NCI-H524 treated with DMSO at 0.1 percent for 48 hours (cell line): ENCODE measurements at places on chromosomes 5 and 9.

- peak; percentile 2 for DNase-seq
Measured at GRCh38 chr5:94181895-94182294, 436.5 kb downstream of the KIAA0825 start.

DNA sequence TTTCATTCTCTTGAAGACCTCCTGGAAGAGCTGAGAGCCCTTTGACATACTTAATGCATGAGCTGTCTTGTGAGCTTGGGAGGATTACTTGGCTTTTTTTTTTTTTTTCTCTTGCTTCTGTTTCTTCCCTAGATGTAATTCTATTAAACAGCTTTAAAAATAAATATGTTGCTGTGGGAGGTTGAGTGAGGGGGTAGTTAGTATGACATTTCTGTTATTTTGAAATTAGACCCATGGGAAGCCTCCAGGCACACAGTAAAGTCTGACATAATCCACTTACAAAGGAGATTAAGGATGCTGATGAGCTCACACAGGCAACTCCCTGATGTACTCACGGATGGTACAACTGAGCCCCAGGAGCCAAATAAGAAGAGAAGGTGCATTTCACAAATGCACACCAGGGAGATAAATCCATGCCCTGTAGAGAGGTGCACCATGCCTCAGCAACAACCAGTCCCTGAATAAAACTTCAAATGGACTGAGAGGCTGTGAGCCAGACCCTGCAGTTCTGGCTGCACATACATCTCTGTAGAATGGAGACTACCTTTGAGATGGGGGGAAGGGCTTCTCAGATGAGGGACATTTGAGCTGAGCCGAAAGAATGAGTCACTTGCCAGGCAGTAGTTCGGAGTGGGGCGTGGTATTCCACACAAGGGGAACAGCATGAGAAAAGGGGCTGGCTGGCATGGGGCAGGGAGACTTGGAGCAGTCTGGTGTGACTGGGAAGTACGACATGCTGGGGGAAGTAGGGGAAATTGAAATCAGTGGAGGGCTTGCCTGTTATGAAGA is 68.7 kb downstream of the ACTL7B start:
- peak; percentile 82 for DNase-seq

- no peak for DNase-seq
Measured at GRCh38 chr5:108074626-108075025, 307.3 kb downstream of the FBXL17 start.

- DNase-seq: no peak
Measured at GRCh38 chr9:5543875-5544702, 33.8 kb downstream of the PDCD1LG2 start.

DNA sequence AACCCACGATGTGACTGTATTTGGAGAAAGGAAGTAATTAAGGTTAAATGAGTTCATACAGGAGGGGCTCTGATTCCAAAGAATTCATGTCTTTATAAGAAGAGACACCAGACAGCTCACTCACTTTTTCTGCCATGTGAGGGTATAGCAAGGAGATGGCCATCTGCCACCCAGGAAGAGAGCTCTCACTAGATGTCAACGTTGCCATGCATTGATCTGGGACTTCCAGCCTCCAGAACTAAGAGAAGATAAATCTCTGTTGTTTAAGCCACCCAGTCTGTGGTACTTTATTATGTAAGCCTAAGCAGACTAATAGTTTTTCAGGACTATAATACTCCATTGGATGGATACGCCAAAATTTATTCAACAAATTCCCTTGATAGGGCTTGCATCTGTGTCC is 89.8 kb upstream of the RAD23B start:
- DNase-seq: peak; percentile 4

DNA sequence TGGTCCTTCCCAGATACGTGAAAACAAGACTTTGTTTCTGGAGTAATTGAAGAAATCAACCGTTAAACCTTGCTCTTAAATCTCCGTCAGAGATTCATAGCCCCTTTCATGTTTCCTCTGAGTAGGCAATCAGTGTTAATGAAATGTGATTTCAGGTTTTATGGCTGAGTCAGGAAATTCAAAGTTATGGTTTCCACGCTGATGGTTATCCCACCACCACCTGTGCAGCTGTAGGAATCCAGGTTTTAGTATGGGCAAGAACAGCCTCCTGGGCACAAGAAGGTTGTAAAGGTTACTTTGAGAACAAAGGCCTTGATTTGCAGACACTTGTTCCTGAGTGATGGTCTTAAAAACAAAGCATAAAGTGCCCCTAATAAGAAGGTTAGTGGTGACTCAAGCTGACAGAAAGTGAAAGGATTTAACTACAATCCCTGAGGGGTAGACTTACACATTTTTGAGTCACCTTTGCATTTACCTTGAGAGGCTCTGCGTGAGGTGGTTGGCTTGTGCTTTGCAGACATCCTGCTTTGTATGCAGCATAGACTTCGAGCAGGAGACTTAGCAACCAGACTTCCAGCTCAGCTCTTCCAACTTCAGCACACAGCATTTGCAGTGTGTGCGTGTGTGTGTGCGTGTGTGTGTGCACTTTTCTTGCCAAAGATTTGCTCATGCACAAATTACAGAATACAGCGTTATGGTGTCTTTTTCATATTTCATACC is 159.6 kb downstream of the TLE4 start:
- DNase-seq: no peak

GRCh38 chr5:93580927-93581445 is at the start of gene NR2F1-AS1:
TSS of gene NR2F1-AS1 (minus strand) at chr5:93581219.
- no peak for DNase-seq

- DNase-seq: no peak
Measured at GRCh38 chr5:90503596-90503995, 25.8 kb downstream of the LYSMD3 start.

DNA sequence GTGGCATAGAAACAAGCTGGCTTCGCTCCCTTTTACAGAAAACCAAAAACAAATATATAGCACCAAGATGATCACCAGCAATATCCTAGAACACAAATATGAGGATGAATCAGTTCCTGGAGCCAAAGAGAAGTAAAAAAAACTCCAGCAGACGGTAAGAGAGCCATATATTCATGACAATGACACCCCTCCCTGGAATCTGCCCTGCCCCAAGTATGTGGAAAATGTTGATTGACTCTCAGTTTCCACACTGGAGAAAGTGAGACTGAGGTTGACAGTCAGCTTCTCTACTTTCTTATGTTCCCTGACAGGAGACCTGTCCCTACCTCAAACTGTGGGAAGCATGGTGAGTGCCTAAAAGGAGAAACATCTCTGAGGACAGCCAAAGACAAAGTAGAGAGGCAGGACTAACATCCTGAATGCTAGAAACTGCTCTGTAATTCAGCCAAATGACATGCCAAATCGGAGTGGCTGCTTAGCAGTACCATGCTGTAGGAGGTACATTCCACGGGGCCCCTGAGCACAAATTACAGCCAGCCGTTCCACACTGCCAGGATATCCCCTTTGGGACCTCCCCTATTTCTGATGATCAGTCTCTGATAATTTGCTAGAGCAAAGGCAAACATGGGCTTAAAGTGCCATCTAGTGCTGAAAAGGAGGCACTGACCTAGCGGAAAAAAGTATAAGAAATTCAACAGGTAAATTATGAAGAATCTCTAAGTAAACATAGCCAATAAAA is 424.0 kb upstream of the RGMB start:
- DNase-seq: no peak

DNA sequence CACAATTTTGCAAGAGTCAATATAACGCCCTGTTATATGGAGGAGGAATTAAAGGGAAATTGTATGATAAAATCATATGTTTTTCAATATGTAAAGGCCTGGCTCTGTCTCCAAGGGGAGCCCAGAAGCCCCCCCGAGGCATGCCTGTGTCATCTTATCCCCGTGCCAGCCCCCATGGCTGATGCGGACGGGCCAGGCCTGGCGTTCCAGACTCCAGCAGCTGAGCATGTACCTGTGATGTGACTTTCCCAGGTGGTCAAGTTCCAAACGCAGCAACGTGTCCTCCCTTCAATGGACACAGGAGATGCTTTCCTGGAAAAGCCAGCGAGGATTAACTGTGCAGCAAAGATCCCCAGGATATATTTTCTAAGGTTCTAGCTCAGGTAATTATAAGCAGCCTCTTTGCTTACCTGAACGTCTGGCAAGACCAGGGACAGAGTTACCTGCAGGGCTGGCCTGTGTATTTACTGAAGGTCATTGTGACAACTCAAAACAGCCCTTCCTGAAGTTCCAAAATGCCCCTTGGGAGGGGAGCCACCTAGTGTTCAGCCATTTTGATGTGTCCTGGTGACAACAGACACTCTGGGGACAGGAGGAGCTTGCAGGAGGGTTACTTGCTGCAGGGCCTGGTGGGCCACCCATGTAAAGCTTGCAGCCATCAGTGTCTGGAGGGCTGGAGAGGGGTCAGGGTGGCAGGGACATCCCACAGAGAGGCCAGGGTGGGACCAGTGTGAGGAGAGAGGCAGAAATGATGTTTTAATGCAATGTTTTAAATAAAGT is 53.3 kb upstream of the RNU6ATAC start:
- no peak for DNase-seq

DNA sequence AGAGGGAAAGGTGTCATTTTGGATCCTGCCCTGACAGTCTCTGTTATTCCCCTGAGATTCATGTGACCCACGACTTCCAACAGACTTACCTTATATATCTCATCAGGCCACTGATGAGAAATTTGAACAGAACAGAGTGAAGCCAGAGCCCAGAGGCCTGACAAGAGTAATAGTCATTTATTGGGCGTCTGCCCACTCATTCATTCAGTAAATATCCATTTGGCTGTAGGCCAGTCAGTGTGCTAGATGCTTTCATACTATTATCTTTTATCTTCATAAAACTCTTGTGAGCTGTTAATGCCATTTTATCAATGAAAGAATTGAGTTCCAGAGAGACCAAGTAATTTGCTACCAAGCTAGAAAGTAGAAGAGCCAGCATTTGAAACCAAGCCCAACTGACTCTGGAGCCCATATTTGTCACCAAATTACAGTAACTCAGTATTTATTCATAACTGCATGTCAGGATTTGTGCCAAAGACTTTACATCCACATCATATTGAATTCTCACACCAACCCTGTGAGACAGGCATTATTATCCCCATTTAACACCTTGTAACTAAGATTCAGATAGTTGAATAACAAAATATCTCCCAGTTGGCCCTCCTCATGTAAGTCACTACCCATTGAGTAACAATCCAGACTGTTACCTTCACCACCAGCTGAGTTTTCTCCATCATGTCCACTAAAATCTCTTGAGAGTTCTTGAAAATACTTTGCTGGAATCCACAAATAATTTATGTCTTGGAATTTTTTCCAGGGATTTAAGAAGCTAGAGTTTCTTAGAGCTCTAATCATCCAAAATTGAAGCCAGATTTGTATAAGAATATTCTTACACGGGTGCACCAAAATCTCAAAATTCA is 2.5 kb downstream of the PTPDC1 start:
- no peak for DNase-seq

DNA sequence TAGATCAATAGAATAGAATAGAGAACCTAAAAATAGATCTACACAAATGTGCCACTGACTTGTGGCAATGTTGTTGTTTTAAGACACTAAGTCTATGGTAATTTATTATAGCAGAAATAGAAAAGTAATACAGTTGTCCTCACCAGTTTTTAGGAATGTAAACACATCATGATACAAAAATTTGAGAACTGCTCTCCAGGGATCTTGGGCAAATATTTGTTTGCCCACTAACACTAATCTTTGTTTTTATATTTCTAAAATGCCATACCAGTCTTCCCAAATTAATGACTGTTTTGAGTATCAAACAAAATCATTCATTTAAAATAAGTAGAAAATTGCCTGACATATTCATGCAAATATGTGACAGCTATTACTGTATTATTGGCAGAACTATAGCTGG is 297.6 kb downstream of the BRINP1 start:
- no peak for DNase-seq

DNA sequence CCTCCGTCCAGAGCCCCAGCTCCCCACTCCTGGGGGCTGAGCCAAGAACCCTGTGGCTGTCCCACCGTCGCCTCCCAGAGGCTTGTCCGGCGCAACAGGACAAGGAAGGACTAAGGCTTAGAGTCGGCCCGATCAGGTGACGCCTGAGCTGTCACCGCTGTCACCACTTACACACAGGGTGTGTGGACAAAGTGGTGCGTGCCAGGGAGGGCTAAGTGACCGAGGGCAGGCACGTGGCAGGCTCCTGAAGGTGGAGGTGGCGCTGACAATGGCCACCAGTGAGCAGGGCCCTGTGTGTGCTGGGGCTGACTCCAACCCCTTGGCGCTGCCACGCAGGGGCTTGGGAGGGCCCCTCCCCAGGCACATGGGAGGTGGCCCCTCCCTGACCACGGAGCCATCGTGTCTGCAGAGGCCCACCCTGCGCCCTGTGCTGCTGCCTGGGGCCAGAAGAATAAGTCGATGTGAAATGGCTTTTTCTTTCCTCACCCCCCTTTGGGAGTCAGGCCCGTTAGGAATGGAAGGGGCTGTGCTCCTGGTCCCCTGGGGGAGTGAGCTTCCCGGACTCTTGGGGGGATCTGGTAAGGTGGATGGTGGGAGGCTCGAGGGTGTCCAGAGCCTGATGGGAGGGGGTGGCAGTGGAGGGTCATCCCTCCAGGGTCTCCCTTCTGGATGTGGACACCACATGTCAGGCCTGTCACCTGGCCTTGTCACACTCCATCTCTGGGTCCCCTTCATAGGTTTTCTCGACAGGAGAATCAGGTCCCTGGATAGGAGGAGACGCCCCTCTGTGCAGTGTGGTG is 2.6 kb upstream of the GPSM1 start:
- DNase-seq: no peak

GRCh38 chr9:76655971-76656370 is 108.3 kb upstream of the PCA3 start:
- no peak for DNase-seq

DNA sequence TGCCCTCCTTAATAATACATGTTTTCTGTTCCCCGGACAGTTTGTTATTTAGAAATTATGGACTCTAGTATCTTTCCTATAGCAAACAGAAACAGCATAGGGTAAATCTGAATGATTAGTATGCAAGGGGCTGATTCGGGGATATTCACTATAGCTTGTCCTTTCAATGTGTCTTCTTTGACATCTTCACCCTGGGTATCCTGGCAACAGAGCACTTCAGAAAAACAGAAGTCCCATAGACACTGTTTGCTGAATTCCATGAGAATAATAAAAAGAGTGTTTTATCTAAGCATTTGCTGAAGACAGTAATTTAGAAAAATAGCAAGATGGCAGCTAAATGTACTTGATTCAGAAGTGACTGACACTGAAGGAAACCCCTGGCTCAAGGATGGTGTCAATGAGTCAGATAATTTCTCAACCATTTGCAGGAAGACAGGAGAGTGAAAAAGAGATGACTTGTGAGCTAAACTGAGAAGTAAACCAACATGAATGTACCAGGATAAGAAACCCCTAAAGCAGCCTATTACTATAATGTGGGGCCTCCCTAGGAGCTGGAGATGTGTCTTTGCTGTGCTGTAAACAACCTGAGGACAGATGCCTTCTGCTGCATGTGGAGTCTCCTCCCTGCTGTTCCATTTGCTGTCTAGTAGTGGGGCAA is 246.2 kb downstream of the MAN2A1 start:
- DNase-seq: no peak

DNA sequence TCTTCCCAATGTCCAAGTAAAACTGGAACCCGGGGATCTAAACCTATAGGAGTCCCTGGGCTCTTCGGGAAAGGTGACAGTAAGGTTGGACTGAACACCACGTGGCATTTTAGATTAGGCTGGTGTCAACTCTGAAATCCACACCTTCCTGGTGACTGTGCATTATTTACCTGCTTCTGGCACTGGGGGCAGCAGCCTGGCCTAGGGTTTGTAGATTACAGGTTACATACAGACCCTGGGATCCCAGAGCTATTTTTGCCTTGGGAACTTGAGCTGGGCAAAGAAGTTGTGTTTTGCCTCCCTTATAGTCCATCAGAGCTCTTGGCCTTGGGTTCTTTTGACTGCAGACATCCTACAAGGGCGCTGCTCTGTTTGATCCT is 173.2 kb downstream of the DAB2IP start:
- no peak for DNase-seq

GRCh38 chr5:763998-764781 is 20.3 kb downstream of the ZDHHC11B start:
- no peak for DNase-seq

GRCh38 chr5:17105744-17106418 is 111.5 kb upstream of the BASP1 start:
- no peak for DNase-seq
